ENCODE measurements at places on chromosomes 5 and 9.

- no peak for DNase-seq
These were observed 1151.8 kb downstream of the CDH12 start for GRCh38 chr5:21701317-21701716.

- DNase-seq: no peak
These were observed 387.3 kb downstream of the YTHDC2 start for GRCh38 chr5:113900816-113901215.

GRCh38 chr5:164358531-164359259 is 853.3 kb downstream of the MAT2B start:
- DNase-seq: no peak

DNA sequence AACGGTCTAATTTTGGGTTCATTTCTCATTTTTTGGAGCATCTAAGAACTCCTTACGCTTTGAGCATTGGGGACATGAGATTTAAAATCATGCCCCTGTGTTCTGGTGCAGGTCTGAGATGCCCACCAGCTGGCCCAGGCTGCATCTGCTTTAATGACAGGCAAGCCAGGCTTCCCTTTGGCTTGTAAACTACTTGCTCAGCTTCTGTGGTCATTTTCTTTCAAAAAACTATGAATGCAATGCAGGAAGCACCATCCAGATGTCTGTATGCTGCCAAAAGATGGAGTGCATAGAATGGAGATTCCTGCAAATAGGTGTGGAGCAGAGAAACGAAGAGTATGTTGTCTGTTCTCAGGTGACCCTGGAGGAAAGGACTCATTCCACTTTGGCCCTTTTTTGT is 399.9 kb upstream of the ADAMTSL1 start:
- DNase-seq: no peak

DNA sequence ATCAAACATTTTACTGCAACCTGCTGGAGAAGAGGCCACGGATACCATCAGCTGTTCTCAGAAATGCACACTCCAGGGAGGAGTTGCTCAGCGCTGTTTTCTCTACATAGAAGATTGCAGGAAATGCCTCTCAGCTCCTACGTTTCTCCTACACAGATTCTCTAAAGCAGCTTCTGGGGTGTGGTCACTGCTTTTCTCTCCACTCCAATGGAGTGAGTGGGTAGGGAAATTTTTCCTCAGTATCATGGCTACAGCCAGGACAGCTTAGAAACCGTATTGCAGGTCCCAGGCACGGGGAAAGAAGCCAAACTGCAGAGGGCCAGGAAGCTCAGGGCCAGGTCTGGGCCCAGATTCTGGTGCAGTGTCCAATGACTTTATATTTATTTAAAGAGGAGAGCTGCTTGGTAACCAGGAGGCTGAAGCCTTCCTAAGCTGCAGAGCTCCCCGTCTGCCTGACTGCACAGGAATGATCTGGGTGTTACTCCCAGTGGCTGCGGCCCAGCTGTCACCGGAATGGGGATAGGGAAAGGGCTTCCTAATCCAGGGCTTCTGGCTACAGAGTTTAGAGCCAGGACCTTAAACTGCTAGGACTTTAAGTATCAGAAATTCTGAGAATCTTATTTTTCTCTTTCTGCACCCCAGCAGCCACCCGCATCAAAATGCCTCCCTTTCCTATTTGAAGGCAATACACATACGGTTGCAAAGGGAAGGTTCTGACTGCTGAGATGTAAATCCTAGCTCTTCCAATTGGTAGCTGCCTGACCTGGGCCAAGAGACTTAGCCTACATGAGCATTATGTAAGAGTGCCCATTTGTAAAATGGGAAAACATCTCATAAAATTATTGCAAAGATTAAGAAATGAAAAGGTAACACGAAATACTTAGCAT is 1.4 kb upstream of the SPTAN1 start:
- peak; percentile 19 for DNase-seq

GRCh38 chr5:54344653-54345052 is 34.3 kb upstream of the ARL15 start:
- no peak for DNase-seq

DNA sequence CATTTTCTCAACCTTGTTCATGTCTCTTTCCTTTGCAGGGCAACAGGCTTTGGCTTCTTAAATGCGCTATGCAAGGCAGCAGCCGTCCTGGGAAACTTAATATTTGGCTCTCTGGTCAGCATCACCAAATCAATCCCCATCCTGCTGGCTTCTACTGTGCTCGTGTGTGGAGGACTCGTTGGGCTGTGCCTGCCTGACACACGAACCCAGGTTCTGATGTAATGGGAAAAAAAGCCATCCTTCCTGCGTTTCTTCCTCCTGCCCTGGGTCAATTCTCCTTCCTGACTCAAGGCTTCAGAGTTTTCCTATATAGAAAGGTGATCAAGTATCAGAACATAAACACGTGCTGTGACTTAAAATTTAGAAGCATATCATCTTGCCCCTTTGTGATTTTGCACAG is 77.8 kb upstream of the IQGAP2 start:
- no peak for DNase-seq

DNA sequence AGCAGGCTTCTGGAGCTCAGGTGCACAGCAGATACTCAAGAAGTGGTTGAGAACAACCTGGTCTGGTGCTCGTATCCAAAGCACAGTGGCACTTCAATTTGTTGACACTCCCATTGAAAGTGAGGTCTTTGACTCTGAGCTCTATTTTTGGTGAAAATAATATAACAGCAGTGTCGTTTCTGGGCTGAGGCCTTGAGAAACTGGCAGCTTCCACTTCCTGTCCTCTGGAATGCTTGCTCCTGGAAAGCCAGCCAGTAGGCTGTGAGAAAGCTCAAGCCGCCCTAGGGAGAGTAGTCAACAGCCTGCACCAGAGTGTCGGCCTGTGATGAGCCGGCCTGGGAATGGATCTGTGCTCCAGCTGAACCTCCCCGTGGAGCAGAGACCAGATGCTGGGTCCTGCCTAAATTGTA is 6.8 kb upstream of the SUSD3 start:
- no peak for DNase-seq

GRCh38 chr5:83517072-83517687 is 45.6 kb downstream of the VCAN start:
- no peak for DNase-seq

DNA sequence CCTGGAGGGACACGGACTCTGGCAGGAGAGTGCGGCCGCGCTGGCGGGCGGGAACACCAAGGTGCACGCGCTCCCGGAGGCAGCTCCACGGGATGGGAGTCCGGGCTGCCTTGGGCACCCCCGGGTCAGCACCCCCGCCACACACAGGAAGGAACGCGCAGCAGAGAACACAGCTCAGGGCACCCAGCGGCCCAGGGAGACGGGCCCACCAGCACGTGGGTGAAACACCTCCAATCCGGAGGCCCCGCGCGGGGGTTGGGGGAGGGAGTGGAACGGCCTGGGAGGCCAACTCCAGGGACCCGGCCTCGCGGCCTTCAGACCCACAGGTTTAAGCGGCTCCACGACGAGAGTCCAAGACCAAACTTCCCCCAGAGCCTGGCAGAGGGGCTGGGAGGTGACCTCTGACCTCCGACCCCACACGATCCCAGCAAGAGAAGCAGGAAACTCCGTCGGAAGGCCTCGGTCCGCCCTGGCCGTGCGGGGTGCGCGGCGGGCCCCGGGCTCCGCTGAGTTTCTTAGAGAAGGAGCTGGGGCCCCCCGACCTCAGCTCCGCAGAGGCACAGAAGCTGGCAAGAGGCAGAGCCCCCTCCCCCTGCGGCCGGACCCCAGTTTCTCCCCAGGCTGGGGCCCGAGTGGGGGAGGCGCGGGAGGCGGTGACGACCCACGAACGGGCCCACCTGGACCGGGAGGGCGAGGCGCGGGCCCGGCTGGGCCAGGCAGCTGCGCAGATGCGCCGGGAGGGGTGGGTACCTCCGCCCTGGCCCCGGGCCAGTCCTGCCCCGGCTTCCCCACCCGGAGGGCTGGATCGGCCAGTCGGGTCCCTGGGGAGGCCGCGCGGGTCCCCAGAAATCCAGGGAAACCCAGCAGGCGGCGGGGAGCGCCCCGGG is 851 bp downstream of the NACC2 start:
- DNase-seq: no peak

- no peak for DNase-seq
These were observed 117.2 kb downstream of the ARHGEF28 start for GRCh38 chr5:73743161-73743560.

DNA sequence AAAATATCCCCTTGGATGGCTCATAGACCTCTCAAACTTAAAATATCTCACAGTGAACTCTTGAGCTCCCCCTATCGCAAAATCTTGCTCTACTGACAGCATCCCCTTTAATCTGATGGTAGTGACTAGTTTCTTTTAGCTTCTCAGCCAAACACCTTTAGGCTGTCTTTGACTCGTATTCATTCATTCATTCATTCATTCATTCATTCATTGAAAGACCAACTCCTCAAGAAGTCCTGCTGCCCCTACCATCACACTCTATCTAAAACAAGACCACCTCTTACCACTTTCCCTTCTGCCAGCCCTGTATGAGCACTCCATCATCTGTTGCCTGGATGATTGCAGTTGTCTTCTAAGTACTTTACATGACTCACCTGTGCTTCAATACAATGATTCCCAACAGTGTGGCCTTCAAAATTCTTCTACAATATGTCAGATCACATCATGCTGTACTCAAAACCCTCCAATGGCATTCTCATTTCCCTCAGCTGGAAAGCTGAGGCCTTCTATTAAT is 46.8 kb downstream of the ITGA2 start:
- no peak for DNase-seq

GRCh38 chr5:14210729-14211128 is 67.6 kb downstream of the TRIO start:
- DNase-seq: no peak

- DNase-seq: no peak
These were observed 184.7 kb upstream of the PPP1R26 start for GRCh38 chr9:135294836-135295235.

GRCh38 chr5:131218392-131218791 is 45.5 kb upstream of the CDC42SE2 start:
- DNase-seq: no peak

DNA sequence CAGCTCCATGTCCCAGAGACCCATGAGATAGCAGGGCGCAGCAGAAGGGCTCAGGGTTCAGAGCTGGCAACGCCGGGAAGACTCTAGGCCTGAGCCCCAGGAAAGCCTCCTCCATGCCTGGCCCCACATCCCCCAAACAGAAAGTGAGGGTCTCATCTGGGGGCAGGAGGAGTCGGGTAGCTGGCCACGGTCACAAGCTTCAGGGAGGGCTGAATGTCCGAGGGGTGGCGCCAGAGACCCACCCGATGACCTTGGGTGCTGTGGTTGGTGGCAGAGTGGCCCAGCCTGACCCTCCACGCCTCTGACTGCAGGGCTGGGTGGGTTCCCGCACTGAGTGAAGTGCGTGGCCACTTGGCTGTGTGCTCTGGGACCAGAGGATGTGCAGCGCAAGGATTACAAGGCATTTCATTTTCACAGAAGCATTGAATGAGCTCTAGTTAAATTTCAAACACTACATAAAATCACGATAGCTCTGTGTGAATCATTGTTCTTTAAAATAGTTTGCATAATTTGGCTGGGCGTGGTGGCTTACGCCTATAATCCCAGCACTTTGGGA is 3.0 kb downstream of the C8G start:
- no peak for DNase-seq

DNA sequence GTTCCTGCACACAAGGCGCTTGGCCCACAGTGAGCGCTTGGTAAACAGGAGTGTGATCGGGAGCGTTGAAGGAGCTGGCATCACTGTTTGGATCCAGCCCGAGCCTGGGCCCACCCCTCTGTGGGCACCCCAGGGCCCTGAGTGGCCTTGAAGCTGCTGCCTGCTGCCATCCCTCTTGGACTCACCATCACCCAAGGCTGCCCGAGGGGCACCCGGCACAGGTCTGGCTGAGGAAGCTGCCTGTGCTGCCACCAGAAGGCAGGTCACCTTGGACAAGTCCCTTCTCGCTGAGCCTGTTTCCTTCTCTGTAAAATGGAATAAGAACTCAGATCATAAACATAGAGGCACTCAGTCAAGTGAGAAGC is 53.6 kb downstream of the LRSAM1 start:
- no peak for DNase-seq

GRCh38 chr9:36204906-36205547 is 14.3 kb downstream of the CLTA start:
- no peak for DNase-seq
